ENCODE measurements at places on chromosomes 7 and 10.

DNA sequence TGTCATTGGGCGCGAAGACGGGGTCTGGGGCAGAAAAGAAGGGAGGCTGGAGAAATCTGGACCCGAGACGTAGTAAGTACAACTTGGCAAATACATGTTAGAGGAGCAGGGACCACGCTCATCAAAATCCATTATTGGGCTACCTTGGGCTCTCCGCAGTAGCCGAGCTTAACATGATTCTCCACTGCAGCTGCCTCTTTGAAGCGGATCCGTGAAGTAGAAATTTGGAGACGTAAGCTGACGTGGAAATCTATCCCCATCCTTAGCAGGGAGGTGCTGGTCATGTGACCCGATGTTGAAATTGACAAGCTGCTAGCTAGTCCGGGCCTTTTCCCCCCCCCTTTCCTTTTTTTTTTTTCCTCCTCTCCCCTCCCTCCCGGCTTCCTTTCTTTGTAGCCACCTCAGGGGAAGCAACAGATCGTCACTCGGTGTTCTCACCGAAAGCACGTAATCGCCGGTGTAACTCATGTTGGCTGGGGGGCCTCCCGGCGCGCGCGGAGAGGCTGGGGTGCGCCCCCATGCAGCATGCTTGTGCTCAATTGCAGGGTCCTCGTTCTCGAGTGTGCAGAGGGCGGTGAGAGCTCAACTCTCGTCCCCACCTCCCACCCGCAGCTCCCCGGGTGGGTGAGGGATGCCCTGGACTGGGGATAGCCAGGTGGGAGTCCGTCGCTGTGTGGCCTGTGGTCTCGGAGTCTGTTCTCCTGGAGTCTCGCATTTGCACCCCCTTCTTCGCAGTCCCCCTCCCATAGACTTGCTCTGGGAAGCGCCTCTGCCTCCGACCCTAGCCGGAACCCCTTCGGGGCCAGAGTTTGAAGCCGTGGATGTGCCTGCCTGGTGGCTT lies at the start of gene HOXA11:
Gene HOXA11 (minus strand): TSS at position 220 of the 841 bp plus-strand sequence. CDS start 88 bp downstream, at position 132.
- no peak for DNase-seq

DNA sequence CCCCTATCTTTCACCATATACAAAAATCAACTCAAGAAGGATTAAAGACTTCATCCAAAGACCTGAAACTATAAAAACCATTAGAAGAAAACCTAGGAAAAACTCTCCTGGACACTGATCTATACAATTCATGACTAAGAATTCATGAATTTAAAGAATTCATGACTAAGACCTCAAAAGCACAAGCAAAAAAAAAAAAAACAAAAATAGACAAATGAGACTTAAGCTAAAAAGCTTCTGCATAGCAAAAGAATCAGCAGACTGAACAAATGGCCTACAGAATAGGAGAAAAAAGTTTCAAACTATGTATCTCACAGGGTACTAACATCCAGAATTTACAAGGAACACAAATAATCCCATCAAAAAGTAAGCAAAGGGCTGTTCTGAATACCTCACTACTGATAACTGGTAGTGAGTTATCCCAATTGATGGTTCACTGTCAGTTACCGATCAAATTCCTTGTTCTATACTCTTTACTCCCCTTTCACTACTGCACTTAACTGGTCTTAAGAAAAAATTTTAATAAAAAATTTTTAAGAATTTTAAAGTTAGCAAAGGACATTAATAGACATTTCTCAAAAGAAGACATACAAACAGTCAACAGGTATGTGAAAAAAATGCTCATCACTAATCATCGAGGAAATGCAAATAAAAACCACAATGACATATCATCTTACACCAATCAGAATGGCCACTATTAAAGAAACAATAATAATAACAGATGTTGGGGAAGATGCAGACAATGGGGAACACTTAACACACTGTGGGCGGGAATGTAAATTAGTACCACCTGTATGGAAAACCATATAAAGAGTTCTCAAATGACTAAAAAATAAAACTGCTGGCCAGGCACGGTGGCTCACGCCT lies 33.2 kb downstream of the KMT2C start:
- DNase-seq, result no peak

GRCh38 chr7:32453341-32454011 lies 36.7 kb downstream of the LSM5 start:
- DNase-seq, result no peak

GRCh38 chr10:69449841-69450240 lies 1.4 kb upstream of the TSPAN15 start:
- peak; percentile 53 for DNase-seq

- DNase-seq, result no peak
These were observed 195.4 kb downstream of the MGMT start for GRCh38 chr10:129662426-129662825.

- no peak for DNase-seq
These were observed 65.1 kb downstream of the TSPAN12 start for GRCh38 chr7:120792861-120793130.

- no peak for DNase-seq
These were observed 20.7 kb downstream of the GNAI1 start for GRCh38 chr7:80155374-80155773.

GRCh38 chr10:58695022-58695421 lies 182.3 kb downstream of the BICC1 start:
- no peak for DNase-seq

GRCh38 chr7:119392-120163 lies 72.8 kb upstream of the FAM20C start:
- DNase-seq, result no peak

DNA sequence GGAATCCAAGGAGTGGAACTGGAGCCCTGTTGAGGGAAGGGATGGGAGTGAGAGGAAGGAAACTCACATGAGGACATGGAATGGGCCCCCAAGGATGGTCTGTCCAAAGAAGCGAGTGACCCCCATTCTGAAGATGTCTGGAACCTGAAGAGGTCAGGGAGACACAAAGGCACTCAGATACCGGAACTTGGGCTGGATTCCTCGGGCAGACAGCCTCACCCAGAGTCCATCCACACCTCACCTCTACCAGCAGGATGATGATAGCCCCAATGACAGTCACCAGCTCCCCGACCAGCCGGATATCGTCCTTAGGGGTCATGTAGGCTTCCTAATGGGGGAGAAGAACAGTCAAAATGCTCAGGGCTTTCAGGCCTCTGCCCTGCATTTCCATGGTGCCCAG lies 10.7 kb downstream of the TRPV6 start:
- no peak for DNase-seq

DNA sequence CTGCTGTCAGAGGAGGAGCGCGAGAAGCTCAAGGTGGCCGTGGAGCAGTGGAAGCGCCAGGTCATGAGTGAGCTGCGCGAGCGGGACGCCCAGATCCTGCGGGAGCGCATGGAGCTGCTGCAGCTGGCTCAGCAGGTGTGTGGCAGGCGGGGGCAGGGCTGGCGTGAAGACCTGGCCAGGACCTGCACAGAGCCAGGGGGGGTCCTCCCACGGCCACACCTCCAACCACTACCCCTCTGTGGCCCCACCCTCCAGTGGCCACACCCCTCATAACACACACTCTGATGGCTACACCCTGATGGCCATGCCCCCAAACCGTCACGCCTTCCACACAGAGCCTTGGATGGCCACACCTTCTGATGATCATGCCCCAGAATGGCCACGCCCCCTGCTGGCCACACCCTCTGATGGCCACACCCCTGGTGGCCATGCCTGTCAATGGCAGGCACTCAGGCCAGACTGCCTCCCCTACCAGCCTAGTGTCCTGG lies 23.4 kb upstream of the DPYSL4 start:
- peak; percentile 71 for DNase-seq

GRCh38 chr7:17184805-17185689 lies 113.4 kb upstream of the AHR start:
- no peak for DNase-seq

DNA sequence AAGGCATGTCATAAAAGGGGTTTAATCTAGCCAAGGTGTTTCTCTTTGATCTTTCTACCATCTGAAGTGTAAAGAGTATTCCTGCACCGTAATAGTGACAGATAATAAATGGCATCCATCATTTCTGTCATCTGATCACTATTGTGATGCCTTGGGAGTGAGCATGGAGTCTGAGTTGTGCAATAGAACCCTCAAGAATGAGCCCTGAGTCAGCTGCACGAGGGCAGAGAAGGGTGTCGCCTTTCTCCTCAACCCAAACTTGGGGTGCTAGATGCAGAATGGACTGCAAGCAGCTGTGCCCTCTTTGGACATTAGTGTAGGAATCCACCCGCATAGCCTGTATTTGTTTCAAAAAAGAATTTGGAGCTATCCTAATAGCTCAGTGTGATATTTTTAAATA lies 115.2 kb downstream of the ZNF37A start:
- DNase-seq, result no peak

- DNase-seq, result no peak
These were observed 21.9 kb upstream of the CDCA7L start for GRCh38 chr7:21967598-21968003.

DNA sequence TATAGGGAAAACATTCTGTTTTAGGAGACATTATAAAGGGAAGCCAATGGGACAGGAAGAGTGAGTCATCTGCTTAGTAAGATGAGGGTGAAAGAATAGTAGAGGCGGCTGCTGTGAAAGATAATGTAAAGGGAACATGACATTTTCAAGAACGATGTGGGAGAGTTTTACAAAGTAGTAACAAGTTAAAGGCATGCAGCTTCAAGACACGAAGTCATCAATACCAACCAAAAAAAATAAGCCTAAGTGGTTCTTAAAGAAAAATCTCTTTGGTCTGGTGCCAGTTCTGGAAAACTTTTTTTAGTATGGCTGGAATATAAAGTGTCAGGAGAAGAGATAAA lies 6.1 kb downstream of the GSTO1 start:
- peak; percentile 69 for DNase-seq

GRCh38 chr10:87860156-87860795 lies 3.1 kb downstream of the KLLN start:
- DNase-seq, result peak; percentile 93

GRCh38 chr7:80593869-80594586 lies 44.4 kb upstream of the CD36 start:
- DNase-seq, result no peak

DNA sequence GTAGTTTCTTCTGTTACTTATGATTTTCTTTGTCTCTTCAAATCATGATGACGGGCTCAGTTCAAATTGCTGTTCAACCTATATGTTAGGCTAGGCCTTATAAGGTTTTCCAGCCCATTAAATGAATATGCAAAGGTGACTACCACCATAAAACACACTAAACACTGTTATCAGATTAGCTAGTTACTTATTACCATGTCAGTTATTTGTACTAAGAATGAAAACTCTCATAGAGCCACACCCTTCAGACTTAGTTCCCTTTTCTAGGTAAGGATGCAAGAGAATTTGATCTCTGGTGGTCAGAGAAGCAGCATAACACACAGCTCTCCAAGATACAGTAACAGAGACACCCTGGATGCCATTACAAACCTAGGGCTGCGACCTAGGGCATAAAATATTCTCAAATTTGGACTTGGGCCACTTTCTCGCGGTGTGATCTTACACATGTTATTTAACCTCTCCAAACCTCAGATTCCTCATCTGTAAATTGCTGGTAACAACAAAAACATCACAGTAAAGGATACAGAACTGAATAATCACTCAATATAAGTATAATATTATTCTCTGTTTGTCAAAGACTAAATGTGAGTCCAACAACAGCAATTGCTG lies 35.6 kb downstream of the ANKMY2 start:
- DNase-seq, result peak; percentile 56

DNA sequence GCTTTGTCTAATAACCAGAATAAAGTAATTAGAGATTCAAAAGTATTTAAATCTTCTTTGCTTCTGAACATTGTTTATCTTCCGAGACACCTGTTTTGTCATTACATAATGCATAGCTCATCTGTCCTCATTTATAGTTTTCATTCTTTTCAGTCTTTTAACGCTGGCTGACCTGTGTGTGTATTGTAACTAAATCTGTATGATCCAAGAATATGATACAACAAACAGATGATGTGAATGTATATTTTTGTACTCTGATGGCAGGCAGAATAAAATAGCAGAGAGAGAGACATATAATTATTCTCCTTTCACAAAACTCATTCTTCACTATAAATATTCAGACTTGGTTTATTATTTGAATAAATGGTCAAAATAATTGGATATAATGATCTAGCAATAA lies 80.6 kb downstream of the ORC5 start:
- no peak for DNase-seq

DNA sequence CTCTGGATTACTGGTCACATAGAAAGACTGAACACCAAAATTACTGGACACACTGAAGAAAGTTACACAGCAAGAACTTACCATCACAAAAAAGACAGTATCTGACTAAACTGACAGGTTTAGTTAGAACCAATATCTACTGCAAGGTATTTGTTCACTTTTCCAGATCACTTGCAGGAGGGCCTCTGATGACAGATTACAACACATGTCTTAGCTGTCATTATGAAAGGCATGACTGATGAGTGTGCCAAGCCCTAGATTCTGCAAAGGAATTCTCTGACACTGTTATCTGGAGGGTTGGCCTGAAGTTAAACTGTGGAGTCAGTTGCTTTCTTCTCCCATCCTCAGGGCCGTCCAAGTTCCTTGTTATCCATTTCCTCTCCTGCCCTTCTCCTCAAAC lies 242.7 kb downstream of the KIF20B start:
- no peak for DNase-seq

DNA sequence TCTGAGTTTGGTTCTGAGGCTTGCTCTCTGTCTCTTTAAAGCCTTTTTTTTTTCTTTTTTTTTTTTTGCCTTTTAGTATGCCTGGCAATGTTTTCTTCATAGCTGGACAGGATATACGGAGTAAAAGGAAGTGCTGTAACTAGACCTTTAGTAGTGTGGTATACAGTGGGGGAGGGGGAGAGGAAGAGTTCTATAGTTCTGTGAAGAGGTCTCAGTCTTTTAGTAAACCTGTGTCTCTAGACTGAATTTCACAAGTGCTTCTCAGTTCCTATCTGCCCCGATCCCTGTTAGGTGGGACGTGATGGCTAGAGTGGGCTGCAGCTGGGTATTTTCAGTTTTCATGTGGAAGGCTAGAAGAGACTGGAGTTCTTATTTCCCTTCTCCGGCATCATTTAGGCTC lies 3.1 kb upstream of the ABCC2 start:
- DNase-seq, result peak; percentile 83

DNA sequence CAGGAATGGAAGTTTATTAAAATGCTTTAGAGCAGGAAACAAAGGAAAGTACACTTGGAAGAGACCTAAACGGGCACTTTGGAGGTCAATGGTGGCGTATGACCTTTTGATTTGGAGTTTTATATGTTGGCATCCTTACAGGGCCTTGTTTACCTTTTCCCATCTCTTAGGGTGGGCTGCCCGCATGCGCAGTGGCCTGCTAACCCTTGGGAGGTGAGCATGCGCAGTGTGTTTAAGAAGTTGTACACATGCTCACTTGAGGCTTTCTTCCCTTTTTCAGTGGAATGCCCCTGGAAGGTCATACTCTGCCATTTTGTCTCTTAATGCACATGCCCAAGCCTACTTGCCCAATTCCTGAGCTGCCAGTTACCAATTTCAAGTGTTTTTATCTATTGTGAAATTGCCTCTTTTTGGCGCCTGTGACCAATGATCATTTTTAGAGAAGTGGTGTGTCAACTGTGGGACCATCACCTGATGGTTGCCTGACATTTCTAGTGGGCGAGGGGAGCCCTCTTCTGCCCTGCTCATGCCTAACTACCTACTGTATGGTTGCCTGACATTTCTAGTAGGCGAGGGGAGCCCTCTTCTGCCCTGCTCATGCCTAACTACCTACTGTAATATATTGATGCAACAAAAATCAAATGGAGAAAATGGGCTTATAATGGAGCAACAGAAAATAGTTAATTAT lies 138.0 kb downstream of the PPP1R9A start:
- DNase-seq, result peak; percentile 71
